ENCODE measurements at places on chromosomes 12 and 14.
A peak's percentile ranks its signal among the peaks of the same experiment; 100 is the strongest.

DNA sequence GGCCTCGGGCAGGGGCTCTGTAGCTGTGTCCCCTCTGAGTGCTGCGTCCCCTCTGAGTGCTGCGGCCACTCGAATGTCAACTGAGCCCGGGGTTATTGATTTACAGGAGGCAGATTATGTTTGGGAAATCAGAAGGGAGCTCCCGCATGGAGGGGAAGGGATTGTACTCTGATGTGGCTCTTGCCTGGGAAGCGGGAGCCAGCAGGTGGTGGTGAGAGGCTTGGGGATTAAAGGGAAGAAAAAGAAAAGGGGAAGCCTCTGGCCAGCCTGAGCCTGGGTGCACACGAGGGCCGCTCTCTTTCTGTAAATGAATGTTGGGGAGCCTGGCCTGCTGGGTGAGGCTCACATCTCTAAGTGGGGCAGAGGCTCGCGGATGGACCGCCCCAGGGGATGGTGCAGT is 143.7 kb downstream of the AACS start:
- DNase-seq: no peak

DNA sequence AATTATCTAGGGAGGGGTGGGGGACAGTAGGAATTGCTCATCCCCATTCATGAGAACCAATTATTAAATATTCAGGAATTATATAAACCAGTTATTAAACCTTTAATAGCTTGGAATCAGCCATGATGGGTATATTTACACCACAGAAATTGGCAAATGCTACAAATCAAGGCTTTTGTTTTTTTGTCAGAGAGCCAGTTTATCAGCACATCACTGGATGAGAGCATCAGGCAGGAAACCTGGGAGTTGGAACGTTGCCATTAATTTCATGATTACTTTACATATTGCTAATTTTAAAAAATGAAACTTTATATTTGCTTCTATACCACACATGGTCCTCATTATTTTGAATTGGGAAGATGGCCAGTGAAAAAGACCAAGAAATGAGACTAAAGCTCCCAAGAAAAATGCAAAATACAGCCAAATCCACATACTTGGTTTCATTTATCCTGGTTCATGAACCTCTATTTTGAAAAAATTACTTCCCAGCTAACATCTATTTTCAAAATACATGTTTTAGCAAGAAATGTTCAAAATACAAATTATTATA is 48.4 kb downstream of the ATL1 start:
- DNase-seq: no peak

- DNase-seq: no peak
Observed at GRCh38 chr12:109695961-109696461, 17.6 kb upstream of the FAM222A start.

- DNase-seq: peak; percentile 25
Observed at GRCh38 chr12:66269757-66270383, 32.4 kb upstream of the HELB start.

DNA sequence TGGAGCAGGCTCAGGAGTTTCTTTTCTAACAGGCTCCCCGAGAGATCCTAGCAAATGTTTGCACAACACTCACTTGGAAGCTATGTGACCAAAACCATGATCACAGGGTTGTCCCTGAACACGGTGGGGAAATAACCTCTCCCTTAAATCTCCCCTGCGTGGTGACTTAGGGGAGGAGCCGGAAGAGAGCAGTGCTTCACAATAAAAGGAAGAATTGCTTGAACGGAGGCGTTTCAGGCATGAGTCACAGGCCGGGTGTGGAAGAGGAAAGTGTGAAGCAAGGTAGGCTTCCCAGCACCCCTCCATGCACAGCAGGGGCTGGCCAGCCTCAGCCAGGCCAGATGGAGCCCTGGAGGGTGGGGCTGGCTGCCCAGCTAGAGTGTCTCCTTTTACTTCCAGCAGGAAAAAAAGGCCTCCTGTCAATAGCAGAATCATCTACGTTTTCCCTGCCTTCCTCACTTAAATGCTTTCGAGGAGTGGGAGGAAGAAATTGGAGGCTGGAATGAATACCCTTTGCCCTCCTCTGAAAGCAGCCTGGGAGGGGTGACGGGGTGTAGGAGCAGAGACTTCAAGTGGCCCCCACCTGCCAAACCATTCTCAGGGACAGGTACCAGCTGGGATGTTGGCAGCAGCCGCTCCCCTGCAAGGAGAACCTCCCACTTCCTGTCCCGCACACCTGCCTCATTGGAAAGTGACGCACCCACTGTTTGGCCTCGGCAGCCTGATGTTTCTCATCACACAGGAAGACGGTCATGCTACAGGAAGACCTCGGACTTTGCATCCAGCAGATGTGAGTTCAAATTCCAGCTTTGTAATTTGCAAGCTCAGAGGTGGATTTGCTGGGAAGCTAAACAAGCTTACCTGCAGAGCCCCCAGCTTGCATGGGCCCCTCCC is 30.1 kb upstream of the PPP2R5C start:
- peak; percentile 77 for DNase-seq

- DNase-seq: peak; percentile 65
Observed at GRCh38 chr14:23379366-23380196, 2.7 kb downstream of the CMTM5 start.

DNA sequence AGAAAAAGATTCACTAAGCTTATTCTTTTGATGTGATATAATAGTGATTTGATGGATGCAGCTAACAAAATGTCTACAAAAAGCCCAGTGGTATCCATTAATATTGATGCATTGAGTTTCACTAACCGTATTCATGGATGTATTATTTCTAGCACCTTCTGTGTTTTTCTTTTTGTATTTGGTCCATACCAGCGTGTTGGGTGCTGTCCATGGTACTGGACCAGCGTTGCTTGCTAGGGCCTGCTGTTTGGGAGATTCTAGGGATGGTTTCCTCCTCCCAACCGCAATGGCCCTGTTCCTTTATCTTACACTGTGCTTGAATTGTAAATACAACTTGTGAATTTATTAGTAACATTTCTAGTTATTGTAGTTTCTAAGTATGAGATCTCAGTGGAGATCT is 31.7 kb downstream of the ANO4 start:
- no peak for DNase-seq

- no peak for DNase-seq
Observed at GRCh38 chr12:131683266-131684014, 27.4 kb upstream of the SFSWAP start.

GRCh38 chr12:7344833-7345606 is 41.1 kb downstream of the ACSM4 start:
- no peak for DNase-seq

DNA sequence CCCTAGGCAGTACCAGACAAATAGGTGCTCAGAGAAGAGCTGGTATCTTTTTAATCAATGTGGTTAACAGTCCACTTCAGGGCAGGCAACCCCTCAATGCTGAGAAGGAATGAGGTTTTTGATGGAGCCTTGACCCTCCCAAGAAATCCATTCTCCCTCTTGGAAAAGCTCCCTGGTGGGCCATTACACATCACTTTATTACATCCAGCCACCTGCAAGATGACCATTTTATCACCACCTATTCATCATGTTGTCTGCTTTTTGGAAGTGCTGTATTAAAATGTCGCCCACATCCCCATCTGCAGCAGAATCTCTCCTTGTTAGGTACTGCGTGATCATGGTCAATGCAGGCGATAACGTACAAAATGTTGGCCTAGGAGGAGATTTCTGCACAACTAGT is 614.7 kb upstream of the TMEM132C start:
- DNase-seq: no peak

- no peak for DNase-seq
Observed at GRCh38 chr12:67425394-67425793, 156.2 kb downstream of the CAND1 start.

- no peak for DNase-seq
Observed at GRCh38 chr12:107115119-107115518, 21.8 kb upstream of the CRY1 start.

DNA sequence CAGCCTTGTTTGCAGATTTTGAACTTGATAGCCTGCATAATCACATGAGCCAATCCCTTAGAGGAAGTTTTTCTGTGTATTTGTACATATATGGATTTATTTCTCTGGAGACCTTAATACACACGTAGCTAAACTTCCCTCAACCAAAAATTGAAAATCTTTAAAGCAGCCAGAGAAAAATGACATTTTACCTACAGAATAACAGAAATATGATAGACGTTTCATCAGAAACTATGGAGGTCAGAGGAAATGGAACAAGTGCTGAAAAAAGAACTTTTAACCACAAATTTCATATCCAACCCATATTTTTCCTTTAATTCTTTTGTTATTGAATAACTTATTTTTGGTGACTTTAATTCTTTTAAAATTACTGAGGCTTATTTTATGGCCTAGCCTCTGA is 177.7 kb downstream of the CCDC91 start:
- no peak for DNase-seq

DNA sequence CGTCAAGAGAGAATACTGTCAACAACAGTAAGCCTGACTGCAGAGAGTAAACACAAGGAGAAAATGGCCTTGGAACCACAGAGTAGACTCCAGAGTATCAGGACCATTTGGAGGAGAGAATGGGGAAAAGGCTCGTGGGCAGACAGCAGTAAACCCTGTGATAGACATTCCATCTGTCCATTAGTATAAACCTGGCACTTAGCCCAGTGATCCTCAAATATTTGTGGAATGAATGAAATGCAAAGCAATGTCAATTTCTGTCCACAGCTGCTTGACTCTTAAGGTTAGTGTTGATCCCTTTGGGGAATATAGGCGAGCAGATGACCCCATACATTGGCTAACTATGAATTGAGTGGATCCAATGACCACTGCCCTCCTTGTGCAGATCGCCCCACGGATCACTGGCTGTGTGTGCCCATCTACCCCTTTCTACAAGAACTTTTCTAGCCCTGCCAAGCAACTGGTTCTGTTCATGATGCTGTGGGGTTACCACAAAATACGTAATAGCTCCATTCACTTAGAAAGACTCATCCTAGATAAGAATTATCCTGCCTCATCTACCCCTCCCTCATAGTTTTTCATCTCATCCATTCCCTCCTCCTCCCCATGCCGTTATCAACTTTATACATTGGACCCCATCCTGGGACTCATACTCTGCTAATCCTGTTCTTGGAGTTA is 846.8 kb downstream of the NRXN3 start:
- no peak for DNase-seq

DNA sequence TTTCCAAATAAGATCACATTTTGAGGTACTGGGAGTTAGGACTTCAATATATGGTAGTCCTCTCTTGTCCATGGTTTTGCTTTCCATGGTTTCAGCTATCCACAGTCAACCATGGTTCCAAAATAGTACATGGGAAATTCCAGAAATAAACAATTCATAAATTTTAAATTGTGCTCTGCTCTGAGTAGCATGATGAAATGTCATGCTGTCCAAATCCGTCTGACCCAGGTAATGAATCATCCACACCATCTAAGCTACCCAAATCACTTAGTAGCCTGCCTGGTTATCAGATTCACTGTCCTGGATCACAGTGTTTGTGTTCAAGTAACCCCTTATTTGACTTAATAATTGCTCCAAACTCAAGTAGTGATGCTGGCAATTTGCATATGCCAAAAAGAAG is 197.9 kb downstream of the TMTC3 start:
- DNase-seq: no peak

DNA sequence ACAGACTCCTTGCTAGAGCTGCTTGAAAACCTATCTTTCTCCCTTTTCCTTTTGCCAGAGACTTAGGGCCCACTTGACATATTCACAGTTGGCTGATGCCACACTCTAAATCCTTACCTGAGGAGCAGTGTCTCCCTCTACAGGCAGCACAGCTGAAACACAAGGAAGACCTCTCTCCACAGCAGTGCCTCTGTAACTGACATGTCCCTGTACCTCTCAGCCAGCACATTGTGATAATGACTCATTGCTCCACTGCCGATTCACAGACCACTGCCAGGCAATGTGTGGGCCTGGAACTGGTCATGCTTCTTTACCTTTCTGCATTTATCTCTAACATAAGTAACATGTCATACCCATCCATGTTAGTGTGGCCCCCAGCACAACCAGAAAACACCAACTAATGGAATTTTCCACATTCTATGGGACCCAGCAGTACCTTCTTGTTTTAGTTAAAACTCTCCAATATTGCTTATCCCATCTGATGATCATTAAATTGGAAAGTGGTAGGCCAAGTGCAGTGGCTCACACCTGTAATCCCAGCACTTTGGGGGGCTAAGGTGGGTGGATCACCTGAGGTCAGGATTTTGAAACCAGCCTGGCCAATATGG is 56.5 kb downstream of the GTF2A1 start:
- peak; percentile 77 for DNase-seq

- no peak for DNase-seq
Observed at GRCh38 chr12:14199455-14200198, 165.9 kb upstream of the ATF7IP start.

GRCh38 chr14:29805415-29806123 is 122.1 kb downstream of the PRKD1 start:
- DNase-seq: no peak

- no peak for DNase-seq
Observed at GRCh38 chr12:76706101-76706500, 57.8 kb upstream of the ZDHHC17 start.

DNA sequence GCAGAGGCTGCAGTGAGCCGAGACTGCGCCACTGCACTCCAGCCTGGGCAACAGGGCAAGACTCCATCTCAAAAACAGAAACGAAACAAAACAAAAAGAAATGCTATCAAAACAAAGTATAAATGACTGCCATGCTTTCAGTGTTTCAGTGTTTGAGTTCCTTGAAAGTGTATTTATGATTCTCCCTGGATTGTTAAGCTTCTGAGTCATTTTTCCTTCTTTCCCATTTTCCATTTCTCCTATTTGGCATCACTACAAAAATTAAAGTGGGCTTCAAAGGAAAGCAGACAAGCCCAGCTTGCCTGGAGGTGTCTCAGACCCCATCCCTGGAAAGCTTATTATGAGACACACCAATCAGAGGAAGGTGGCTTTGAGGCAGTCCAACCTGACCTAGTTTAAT is 35.1 kb downstream of the NIN start:
- no peak for DNase-seq

GRCh38 chr12:47067771-47068431 is 11.5 kb upstream of the PCED1B start:
- DNase-seq: no peak

DNA sequence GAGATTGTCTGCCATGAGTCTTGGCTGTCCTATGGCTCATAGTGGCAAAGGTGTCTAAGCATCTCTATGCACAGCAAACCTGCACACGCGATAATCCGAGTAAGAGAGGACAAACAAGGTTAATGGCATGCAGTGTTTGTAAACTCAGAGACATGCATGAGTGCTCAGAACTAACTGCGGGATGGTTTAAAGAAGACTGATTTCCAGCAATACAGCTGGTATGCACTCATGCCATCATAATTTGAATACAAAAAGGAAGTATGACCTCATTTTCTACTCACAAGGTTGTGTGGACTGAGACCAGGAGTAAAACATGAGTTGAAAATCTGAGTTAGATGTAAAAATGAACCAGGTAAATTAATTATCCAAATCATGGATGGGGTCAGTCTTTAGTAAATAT is 16.6 kb upstream of the TCP11L2 start:
- DNase-seq: no peak
